Fibroblast of the aortic adventitia (primary cell): ENCODE measurements at places on chromosomes 6 and 20. TPM values are rescaled to one million over a fixed set of nuclear protein-coding genes. Genes with fewer than 3 reads are reported as not detected.

PKHD1 gene
- total RNA-seq: not detected in 2 replicates

ABHD16B gene
- not detected in 2 replicates for total RNA-seq

PRSS35 gene
- total RNA-seq: 3.5 and 4.7 TPM in 2 replicates

HEY2 gene
- 0.09 and 0.25 TPM in 2 replicates for total RNA-seq
